Vagina (tissue), 2 donors: ENCODE measurements at places on chromosomes 5 and 9.

- DNase-seq = no peak
Observed at GRCh38 chr5:88813244-88813643, 69.7 kb downstream of the MEF2C start.

- DNase-seq = no peak
Observed at GRCh38 chr5:9437741-9438240, 108.1 kb downstream of the SEMA5A start.

GRCh38 chr5:100493996-100494395 lies 41.2 kb upstream of the FAM174A start:
- DNase-seq = no peak

DNA sequence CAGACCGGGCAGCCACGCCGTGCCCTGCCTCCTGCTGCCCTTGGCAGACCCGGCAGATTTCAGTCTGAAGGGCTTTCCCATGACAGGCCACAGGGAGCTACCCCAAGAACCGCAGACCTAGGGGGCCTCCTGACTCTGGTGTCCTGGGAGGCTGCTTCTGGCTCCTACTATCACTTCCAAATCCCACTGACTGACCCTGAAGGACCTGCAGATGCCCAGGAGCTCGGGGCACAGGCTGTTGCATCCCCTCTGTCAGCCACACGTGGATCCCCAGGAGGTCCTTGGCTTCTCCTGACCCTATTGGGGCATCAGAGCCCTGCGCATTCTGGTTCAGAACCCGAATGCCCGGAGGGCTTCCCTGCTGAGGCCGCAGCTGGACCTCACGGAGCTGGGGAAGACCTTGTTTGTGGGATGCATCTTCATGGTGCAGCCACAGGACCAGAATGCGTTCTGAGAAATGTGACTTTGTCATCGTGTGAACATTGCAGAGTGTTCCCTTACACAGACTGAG lies 81.3 kb upstream of the IRX4 start:
- DNase-seq = peak; percentile 84

- no peak for DNase-seq
Observed at GRCh38 chr9:69885931-69886330, 65.3 kb downstream of the CFAP95 start.

GRCh38 chr9:123999661-124000060 lies 11.9 kb upstream of the LHX2 start:
- no peak for DNase-seq

- DNase-seq = no peak
Observed at GRCh38 chr9:127867356-127868277, 9.9 kb downstream of the AK1 start.

- DNase-seq = no peak
Observed at GRCh38 chr5:90545511-90545910, 13.1 kb upstream of the ADGRV1 start.

GRCh38 chr5:41736641-41737040 lies 133.6 kb downstream of the OXCT1 start:
- no peak for DNase-seq

- no peak for DNase-seq
Observed at GRCh38 chr5:9622971-9623421, 7.2 kb downstream of the TAS2R1 start.

DNA sequence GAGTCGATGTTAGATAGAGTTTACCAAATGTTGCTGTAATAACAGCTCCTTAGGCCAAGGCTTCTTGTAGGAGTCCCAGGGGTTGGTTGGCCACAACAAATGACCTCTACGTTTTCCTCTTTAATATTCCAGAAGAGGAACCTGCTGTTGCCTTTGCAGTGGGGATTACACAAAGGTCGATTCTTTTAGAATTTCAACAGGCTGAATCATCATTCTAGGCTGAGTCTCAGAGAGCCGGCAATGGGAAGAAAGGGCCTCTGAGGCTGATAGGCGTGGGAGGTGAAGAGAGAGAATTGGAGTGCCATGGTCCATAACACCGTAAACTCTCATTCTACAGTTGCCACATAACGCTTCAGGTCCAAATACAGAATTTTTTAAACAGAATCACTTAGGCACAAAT lies 405.9 kb upstream of the DAP start:
- DNase-seq = no peak

GRCh38 chr9:134307674-134308638 lies 18.3 kb upstream of the RXRA start:
- no peak for DNase-seq

GRCh38 chr5:105816961-105817360 lies 1853.8 kb downstream of the EFNA5 start:
- no peak for DNase-seq

DNA sequence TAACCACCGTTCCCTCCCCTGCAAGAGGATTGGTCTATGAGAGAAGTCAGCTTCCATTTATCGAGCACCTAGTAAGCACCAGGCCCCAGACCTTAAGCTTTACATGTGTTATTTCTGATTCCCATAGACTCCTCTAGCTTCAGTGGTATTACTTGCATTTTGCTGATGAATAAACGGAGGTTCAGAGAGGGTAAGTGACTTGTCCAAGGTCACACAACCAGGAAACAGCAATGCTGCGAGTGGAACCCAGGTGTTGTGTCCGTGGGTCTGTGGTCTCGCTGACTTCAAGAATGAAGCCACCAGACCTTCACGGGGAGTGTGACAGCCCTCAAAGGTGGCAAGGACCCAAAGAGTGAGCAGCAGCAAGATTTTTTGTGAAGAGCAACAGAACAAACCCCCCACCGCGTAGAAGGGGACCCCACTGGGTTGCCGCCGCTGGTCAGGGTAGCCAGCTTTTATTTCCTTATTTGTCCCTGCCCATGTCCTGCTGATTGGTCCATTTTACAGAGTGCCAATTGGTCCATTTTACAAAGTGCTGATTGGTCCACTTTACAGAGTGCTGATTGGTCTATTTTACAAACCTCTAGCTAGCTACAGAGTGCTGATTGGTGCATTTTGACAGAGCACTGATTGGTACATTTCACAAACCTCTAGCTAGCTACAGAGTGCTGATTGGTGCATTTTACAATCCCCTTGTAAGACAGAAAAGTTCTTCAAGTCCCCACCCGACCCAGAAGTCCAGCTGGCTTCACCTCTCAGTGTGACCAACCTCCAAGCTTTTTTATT lies 29.1 kb upstream of the KCNIP1 start:
- DNase-seq = peak; percentile 46

- DNase-seq = no peak
Observed at GRCh38 chr9:75140261-75140660, 51.9 kb downstream of the OSTF1 start.

DNA sequence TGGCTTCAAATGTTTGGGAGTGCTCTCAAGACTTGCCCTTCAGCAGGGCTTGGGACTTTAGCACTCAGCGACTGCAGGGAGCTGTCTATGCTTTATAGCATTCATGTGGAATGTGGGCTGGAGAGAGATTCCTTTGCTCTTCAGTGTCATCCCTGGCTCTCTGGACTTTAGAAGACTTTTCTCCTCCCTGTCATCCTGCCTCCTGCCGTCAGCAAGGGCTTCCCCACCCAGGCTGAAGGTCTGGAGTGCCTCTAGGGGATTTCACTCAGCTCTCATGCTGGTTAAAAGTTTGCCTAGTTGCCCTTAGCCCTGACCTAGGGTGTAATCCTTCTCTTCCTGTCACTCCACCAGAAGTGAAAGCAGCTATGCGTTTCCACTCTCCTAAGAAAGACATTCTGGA lies 210.9 kb downstream of the FRMD3 start:
- no peak for DNase-seq

DNA sequence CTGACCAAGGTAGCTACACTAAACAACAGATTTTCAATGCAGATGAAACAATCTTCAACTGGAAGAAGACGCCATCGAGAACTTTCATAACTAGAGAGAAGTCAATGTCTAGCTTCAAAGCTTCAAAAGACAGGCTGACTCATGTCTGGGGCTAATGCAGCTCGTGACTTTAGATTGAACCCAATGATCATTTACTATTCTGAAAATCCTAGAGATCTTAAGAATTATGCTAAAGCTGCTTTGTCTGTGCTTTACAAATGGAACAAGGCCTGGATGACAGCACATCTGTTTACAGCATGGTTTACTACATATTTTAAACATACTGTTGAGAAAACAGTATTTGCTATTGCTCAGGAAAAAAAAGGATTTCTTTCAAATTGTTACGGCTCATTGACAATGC lies 54.9 kb downstream of the RICTOR start:
- DNase-seq = no peak

- no peak for DNase-seq
Observed at GRCh38 chr5:95110118-95110517, 174.8 kb downstream of the MCTP1 start.
